ENCODE measurements at places on chromosomes 5 and 9.

GRCh38 chr9:13548535-13548934, 269.0 kb upstream of the MPDZ start:
- DNase-seq, result no peak

DNA sequence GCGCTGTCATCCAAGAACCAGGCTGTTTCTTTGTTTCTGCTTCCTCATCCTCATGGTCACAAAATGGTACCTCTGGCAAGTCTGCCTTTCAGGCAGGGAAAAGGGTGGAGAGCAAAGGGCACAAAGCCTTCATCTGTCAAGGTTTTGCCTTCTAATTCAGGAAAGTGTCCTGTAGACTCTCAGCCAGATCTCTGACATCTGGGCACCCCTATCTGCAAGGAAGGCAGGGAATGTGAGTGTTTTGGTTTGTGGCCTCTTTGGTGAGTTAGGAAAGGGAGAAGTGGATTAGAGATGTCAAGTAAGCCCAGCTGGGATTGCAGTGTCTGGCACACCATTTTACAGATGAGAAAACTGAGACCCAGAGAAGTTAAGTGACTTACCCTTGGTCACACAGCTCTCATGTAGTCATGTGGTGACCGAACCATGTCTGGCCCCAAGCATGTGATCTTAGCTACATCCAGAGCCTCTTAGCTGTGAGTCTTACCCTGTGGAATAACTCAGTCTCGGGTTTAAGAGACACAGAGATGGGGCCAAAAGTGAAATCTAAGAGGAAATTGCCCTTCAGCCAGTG, 115.6 kb upstream of the SAP30L start:
- no peak for DNase-seq

GRCh38 chr9:7653262-7653661, 146.3 kb downstream of the DMAC1 start:
- peak; percentile 91 for DNase-seq

GRCh38 chr9:6739218-6739617, 18.6 kb upstream of the KDM4C start:
- DNase-seq, result peak; percentile 27

DNA sequence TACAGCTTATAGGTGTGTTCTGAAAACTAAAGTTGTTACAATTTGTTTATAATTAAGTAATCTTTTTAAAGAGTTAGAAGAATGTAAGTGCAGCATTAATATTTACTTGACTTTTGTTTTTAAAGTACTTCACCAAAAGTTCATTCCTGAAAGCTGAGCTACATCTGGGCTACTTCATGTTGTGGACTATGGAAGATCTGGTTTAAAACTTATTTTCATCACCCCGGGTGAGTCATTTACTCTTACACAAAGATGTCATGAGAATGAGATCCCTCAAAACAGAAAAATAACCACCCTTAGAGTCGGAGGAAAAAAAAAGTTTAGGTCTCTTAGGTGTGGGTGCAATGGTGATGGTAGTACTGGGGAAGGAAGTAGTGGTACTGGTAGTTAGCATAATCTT, 5.1 kb downstream of the POU5F2 start:
- no peak for DNase-seq

DNA sequence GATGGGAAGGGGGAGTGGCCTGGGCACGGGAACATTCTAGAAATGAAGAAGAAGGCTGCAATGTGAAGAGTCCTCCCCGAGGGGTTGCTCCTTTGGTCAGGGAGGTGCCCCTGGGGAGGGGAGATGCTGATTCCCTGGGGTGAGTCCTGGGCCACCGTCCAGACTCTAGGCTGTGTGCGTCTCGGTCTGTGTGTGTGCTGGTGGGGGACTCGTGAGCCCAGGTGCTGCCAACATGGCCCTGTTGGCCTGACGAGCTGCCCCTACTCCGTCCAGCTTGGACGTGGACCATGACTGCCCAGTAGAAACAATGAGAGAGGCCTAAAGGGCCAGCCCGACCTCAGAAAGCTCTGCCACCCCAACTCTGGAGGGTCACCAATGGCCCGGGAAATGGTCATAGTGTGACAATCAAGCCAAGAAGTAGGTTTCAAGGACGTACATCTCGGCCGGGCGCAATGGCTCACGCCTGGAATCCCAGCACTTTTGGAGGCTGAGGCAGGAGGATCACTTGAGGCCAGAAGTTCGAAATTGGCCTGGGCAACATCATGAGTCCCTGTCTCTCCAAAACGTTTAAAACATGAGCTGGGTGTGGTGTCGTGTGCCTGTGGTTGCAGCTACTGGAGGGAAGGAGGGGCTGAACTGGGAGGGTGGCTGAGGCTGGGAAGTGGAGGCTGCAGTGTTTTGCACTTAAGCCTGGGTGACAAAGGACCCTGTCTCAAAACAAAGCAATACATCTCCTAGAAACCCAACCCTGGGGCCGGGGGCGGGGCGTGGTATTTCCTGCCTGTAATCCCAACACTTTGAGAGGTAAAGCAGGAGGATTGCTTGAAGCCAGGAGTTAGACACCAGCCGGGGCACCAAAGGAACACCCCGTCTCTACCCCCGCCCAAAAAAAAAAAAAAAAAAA, 17.0 kb downstream of the LHX3 start:
- DNase-seq, result no peak

- DNase-seq, result no peak
Measured at GRCh38 chr5:78747055-78747454, 98.5 kb upstream of the LHFPL2 start.

DNA sequence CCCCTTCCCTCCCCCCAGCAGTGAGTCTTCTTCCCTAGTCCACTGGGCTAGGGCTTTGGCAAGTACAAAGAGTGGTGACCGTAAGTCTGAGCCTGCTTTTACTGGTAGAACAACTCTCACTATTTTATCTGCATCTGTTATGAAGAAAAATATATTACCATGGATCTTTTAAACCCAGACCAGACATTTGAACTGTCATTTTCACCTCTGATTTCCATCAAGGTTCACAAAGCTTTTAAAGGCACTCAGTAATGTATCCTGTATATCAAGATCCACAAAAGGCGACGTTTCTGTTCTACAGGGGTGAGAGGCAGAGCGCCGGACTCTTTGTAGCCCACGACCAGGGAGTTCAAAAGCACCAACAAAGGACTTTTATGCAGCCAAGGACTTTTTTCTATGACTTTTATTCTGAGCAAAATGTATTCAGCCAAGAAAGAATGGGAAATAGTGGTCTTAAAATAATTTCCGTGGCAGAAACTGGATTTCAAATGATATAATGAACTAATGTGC, 388.3 kb downstream of the ANXA1 start:
- DNase-seq, result no peak

DNA sequence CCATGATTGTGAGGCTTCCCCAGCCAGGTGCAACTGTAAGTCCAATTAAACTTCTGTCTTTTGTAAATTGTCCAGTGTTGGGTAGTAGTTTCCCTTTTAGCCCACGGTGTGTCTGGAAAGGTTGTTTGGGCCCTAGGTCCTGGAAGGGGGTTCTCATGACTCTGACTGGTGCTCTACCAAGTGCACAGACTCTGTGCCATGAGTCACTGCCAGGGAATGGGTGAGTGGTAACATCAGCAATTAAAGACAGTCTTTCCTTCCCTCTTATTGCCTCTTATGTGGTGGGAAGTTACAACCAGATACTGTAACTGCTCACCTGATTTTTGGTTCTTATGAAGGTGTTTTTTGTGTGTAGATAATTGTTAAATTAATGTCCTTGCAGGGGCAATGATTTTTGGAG, 141.2 kb downstream of the PRDM9 start:
- DNase-seq, result no peak

- DNase-seq, result no peak
Measured at GRCh38 chr9:16039218-16039987, 486.6 kb downstream of the CCDC171 start.

GRCh38 chr5:39702928-39703327, 278.1 kb upstream of the DAB2 start:
- DNase-seq, result no peak

DNA sequence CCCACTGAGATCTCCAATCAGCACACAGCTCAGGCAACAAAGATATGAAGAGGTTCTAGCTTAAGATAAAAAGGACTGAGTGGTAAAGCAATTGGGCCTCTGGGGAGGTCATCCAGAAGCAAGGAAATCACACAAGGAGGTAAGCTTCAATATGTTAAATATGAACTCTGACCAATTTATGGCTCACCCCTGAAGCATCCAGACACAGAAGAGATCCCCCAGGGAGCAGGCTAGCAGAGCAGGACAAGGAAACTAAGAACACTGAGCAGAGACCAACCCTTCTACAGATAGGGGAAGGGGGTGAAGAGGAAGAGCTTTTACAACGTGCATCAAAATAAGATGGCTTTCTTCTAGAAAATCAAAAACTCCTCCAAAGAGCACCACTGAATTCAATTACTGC, 616.2 kb downstream of the DNAH5 start:
- no peak for DNase-seq

GRCh38 chr9:16689351-16689938, 181.0 kb downstream of the BNC2 start:
- peak; percentile 71 for DNase-seq

- DNase-seq, result no peak
Measured at GRCh38 chr9:121884057-121884541, 209.0 kb downstream of the TTLL11 start.

GRCh38 chr9:15642369-15642962, 89.6 kb downstream of the CCDC171 start:
- DNase-seq, result peak; percentile 65
